RCC 7860 (cell line): ENCODE measurements at places on chromosomes 12 and 14.

GRCh38 chr12:51131745-51132521, 41.0 kb downstream of the TFCP2 start:
- DNase-seq = no peak

GRCh38 chr12:85468356-85469157, 188.5 kb downstream of the ALX1 start:
- peak; percentile 49 for DNase-seq

DNA sequence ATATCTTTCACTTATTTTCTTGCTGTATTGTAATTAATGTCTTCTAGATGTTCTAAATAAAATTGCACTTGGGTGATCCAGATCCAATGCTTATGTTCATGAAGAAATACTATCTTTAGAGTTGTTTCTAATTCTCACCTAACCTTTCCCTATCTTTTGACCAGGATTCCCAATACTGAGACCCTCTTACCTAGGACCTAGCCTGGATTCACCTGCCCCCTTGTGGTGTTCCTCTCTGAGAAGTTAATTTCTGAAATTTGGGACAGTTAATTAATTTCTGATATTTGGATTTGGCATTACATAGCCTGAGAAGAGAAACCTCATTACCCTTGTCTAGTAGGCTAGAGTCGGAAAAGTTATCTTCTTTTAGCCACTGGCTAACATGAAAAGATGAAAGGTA, 29.5 kb downstream of the FOXA1 start:
- no peak for DNase-seq

GRCh38 chr12:92737855-92738850, 35.4 kb downstream of the PLEKHG7 start:
- DNase-seq = no peak

DNA sequence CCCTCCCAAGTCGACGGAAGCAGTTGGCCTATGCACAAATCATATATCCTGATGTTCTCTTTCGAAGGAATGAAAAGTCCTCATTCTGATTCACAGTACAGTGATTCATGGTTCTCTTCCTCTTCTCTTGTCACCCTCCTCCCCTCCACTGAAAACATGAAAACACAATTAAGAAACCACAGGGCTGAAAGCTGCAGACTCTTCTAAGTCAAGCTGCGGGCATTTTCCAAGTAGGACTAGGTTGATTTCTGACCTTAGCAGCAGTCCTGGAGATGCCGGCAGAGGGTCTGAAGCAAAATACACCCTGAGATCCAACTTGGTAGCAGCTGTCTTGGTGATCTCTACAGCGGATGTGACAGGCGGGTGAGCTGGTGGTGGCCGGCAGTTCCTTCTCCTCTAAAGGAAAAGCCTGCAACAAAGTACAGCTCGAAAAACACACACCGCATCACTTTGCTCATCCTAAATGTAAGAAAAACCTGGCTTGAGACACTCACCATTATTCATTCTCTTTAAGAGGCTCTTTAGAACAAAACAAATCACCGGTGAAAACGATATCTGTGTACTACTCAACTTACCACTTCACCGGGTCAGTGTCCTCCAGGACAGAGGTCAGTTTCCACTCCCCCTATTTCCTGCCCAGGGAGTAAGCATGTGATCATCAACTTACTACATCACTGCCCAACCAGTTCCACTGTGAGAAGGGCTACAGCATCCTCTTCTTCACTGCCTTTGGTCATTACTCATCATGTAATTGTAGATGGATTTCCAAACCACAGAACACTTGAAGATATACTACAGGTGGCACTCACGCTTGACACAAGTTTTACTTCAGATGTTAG, 6.0 kb downstream of the TMCC3 start:
- peak; percentile 87 for DNase-seq

- no peak for DNase-seq
Observed at GRCh38 chr12:123083661-123084571, 67.0 kb downstream of the PITPNM2 start.

- no peak for DNase-seq
Observed at GRCh38 chr12:49683599-49684309, 23.5 kb downstream of the FMNL3 start.

GRCh38 chr12:101957252-101957959, 80.0 kb downstream of the DRAM1 start:
- no peak for DNase-seq

DNA sequence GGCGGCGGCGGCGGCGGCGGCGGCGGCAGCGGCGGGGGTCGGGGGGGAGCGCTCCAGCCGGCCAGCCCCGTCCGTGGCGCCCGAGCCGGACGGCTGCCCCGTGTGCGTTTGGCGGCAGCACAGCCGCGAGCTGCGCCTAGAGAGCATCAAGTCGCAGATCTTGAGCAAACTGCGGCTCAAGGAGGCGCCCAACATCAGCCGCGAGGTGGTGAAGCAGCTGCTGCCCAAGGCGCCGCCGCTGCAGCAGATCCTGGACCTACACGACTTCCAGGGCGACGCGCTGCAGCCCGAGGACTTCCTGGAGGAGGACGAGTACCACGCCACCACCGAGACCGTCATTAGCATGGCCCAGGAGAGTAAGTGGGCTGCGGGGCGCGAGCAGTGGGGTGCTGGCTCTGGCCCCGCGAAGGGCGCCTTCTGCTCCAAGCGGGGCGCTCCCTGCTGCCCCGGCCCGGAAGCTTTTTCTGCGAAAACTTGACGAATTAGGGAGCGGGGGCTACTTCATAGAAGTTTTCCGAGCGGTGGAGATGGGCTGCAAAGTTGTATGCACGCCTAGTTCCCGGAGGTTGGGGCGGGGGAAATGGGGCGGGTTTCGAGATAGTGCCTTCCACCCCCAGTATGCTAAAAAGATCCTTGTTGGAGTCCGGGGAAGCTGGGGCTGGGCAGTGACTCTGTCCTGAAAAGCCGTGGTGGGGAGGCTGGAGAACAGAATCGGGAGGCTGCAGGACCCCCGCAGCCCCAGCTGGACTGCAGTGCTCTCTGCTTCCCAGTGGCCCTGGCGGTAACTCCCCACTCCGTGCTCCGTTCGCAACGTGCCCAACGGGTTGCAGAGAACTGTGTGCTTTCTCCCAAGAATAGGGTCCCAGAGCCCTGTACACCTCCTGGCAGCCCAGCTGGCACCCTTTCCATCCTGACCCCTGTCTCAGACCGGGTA, 751 bp downstream of the GDF11 start:
- DNase-seq = peak; percentile 49

- DNase-seq = no peak
Observed at GRCh38 chr12:45305907-45306306, 90.0 kb downstream of the ANO6 start.

DNA sequence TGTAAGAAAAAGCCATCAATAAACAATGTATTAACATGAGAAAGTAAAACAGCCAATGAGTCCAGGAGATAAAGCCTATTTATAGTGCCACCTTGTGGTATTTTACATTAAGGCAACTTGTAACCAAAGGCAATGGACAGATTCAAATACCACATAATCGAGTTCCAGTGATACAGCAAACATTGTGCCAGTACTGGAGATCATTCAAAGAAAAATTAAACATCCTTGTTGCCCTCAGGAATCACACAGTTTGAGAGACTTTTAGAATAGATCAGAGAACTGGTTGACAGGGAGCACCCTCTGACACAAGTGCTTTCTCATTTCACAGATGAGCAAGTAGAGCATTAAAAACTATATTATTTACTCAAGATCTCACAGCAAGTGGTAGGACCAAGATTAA, 98.1 kb downstream of the DDHD1 start:
- DNase-seq = peak; percentile 24

- peak; percentile 53 for DNase-seq
Observed at GRCh38 chr12:49945394-49946080, 5.0 kb upstream of the AQP2 start.

DNA sequence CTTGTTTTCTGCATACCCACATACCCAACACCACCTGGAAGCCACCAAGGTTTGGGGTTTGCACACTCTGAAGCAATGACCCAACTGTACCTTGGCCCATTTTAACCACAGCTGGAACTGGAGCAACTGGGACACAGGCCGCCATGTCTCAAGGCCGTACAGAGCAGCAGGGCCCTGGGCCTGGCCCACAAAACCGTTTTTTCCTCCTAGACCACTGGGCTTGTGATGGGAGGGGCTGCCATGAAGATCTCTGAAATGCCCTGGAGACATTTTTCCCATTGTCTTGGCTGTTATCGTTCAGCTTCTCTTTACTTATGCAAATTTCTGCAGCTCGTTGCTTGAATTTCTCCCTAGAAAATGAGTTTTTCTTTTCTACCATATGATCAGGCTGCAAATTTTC, 96.7 kb upstream of the PLEKHA5 start:
- no peak for DNase-seq

GRCh38 chr14:90811641-90812040, 4.6 kb downstream of the TTC7B start:
- DNase-seq = no peak
